ENCODE measurements at places on chromosomes 11 and 22.

- DNase-seq = no peak
Measured at GRCh38 chr11:1205987-1206331, 16.9 kb upstream of the MUC5B start.

DNA sequence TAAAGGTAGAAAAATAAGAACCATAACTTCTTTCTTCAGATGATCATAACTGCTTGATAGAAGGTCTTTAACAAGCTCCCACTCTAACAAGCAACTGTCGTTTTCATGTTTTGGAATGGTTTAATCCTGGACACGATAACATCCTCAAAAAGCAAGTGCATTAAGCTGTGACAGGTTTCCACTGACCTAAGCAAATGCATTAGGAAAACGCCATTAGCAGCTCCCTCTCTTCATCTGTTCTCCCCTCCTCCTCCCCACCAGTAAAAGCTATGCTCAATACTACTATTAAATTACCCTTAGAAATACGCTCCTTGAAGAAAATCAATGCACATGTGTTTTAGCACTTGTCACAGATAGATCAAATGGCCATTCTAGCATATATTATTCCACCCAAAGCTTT lies 729.4 kb downstream of the OPCML start:
- no peak for DNase-seq

- DNase-seq = no peak
Measured at GRCh38 chr11:73204711-73205121, 13.4 kb upstream of the P2RY2 start.

- no peak for DNase-seq
Measured at GRCh38 chr22:30675436-30675835, 7.8 kb upstream of the DUSP18 start.

DNA sequence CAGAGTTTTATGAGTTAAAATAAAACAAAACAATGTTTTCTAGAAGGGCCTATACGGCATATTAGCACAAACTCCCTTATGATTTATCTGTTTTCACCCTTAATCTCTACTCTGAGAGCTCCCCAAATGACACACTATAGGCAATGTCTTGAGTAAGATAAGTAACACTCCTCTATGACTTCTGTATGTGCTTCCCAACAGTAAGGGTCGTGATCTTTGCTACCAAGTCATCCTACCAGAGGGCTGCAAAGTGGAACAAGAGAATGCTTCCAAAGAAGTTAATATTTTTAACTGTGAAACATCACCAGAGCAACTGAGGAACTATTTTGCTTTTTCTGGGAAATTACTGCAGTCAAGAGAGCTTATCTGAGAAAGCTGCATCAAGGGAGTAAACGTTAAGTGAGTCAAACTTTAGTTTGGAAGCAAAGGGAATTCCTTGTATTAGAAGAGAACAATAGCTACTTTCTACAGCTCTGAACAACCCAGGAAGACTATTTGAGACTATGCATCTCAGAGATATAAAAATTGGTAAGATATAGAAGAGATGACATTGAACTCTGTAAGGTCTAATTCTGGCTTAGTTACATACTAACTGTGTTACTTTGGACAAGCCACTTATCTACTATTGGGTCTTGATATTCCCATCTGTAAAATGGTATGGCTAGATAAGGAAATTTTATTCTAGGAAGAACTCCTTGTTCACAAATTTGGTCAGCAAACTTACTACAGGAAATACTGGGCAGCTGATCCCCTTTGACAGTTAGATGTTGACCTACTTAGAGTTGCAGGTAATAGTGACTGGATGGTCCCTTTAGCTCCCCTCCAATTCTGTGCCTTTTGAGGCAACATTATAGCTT lies 43.7 kb upstream of the CCDC34 start:
- DNase-seq = peak; percentile 78

GRCh38 chr11:3738241-3738640 lies 59.1 kb downstream of the NUP98 start:
- DNase-seq = no peak

GRCh38 chr22:44604455-44604854 lies 97.5 kb upstream of the PRR5 start:
- no peak for DNase-seq

- no peak for DNase-seq
Measured at GRCh38 chr11:119167933-119168332, 592 bp upstream of the NLRX1 start.

DNA sequence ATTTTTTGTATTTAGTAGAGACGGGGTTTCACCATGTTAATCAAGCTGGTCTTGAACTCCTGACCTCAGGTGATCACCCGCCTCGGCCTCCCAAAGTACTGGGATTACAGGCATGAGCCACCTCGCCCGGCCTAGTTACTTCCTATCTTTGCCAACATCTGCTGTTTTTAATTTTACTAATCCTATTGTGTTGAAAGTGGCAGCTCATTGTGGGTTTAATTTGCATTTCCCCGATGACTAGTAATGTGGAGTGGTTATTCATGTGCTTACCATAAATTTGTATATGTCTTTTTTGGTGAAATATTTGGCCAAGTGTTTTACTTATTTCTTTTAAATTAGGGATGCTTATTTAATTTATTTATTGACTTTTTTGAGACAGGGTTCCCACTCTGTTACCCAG lies 74.2 kb upstream of the SLC25A18 start:
- no peak for DNase-seq

- DNase-seq = no peak
Measured at GRCh38 chr11:68396516-68396915, 64.0 kb upstream of the PPP6R3 start.

- DNase-seq = no peak
Measured at GRCh38 chr11:132361011-132361550, 990.7 kb downstream of the NTM start.

- DNase-seq = peak; percentile 29
Measured at GRCh38 chr11:61332281-61332796, 566 bp downstream of the DDB1 start.

DNA sequence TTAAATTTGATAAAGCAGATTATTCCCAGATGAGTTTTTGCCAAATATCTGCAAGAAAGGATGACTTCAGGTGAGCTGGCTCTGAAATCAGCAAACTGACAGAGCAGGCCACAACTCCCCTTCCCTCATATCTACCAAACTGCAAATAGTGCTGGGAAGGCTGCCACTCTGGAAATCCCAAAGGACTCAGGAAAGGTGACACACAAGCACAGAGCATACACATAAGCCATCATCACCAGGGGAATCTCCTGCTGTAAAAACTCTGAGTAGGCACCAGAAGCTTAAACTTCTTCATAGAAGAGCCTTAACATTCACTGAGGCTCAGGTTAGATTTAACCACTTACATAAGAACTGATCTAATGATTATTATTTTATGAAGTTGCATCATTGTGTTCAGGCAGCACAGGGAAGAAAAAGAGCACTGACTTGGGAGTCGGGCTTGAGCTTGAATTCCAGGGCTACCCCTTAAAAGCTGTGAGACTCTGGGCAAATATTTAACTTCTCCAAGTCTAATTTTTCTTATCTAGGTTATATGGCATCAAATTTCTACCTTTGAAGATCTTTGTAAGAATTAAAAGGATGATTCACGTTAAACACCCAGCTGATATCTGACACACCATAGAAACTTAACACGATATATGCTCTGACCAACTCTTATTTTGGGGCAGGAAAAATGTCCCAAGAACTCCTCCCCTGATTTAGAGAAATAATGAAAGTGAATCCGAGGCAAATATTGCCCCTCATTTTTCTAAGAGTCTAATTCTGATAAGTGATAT lies 15.0 kb downstream of the SYTL2 start:
- no peak for DNase-seq

DNA sequence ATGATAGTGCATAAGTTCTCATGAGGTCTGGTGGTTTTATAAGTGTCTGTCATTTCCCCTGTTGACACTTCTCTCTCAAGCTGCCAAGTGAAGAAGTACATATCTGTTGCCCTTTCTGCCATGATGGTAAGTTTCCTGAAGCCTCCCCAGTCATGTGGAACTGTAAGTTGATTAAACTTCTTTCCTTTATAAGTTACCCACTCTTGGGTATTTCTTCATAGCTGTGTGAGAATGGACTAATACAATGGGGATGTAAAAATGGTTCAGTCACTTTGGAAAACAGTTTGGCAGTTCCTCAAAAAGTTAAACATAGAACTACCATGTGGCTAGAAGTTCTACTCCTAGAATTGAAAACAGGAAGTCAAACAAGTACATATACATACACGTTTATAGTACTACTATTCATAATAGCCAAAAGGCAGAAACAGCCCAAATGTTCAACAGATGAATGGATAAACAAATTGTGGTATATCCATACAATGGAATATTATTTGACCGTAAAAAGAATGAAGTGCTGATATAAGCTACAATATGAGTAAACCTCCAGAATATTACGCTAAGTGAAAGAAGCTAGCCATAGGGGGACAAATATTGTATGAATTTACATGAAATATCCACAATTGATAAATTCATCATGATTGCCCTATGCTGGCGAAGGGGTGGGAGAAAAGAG lies 16.0 kb upstream of the DKK3 start:
- no peak for DNase-seq

DNA sequence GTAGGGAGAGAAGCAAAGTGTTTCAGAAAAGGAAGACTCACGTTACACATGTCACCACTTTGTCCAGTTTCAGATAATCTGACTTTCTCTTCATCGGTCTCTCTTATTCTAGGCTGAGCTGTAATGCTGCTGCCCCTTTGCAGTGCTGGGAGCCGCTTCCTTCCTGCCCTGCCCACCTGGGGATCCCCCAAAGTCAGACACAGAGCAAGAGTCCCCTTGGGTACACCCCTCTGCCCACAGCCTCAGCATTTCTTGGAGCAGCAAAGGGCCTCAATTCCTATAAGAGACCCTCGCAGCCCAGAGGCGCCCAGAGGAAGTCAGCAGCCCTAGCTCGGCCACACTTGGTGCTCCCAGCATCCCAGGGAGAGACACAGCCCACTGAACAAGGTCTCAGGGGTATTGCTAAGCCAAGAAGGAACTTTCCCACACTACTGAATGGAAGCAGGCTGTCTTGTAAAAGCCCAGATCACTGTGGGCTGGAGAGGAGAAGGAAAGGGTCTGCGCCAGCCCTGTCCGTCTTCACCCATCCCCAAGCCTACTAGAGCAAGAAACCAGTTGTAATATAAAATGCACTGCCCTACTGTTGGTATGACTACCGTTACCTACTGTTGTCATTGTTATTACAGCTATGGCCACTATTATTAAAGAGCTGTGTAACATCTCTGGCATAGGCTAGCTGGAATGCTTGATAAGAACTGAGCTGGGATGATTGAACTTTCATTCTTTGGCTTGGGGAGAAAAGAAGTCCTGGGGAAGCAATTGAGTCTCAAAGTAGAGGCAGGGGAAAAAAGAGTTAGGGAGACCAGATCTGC lies 31.2 kb upstream of the SMIM35 start:
- DNase-seq = no peak

Measured in cardiac muscle cell (in vitro differentiated cells and primary cell).